Astrocyte of the cerebellum (primary cell): ENCODE measurements at places on chromosomes 4 and X.

- peak; percentile 73 for DNase-seq
Observed at GRCh38 chr4:174120446-174121295, 162.8 kb downstream of the FBXO8 start.

DNA sequence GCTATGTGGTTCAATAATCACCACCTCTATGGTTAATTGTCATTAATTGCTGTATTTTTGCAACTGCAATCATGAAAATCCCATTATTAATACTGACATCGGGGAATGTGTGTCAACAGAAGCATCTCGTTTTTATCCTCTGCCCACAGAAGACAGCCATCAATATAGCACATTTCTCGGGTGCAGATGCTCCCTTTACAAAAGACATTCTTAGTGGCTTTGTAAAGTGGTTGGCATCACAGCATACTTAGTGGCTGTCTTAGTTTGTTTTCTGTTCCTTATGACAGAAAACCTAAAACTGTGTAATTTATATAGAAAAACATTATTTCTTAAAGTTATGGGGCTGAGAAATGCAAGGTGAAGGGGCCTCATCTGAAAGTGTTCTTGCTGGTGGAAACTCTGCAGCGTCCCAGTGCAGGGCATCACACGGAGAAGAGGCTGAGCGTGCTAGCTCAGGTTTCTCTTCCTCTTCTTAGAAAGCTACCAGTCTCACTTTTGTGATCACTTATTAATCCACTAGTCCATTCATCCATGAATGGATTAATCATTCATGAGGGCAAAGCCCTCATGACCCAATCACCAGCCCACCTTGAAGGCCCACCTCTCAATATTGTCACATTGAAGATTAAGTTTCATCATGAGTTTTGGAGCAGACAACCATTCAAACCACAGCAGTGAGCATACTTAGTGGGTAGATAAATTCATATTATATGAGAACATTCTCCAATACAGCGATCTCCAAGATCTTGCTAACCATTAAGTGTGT, 1067.7 kb upstream of the PABPC4L start:
- DNase-seq, result no peak

DNA sequence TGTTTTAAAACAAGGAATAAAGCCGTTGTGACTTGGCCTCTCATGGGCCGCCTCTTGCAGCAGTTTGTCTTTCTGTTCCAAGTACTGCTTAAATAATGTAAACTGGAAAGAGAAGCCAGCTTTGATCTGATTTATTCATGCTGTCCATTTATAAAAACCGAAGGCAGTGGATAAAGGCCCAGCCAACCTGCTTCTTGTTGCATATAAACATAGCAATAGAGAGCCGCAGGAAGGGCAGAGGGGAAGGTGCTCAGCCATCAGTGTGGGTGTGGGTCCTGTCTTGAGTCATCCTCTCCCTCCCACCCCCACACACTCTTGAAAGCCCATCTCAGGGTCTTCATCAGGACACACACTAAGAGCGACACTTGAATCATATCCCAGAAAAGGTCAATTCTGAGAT, 187.9 kb upstream of the FAM9B start:
- no peak for DNase-seq

GRCh38 chr4:53929311-53929710, 135.1 kb downstream of the CHIC2 start:
- DNase-seq, result no peak

DNA sequence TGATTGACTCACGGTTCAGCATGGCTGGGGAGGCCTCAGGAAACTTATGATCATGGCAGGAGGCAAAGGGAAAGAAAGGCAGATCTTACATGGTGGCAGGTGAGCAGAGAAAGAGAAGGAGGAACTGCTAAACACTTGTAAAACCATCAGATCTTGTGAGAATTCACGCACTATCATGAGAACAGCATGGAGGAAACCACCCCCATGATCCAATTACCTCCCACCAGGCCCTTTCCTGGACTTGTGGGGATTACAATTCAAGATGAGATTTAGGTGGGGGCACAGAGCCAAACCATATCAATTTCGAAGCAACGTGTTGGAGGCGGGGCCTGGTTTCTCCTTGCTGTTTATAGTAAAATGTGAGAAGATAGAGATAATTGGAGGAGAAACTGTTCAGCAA, 167.4 kb downstream of the GABRB1 start:
- no peak for DNase-seq

DNA sequence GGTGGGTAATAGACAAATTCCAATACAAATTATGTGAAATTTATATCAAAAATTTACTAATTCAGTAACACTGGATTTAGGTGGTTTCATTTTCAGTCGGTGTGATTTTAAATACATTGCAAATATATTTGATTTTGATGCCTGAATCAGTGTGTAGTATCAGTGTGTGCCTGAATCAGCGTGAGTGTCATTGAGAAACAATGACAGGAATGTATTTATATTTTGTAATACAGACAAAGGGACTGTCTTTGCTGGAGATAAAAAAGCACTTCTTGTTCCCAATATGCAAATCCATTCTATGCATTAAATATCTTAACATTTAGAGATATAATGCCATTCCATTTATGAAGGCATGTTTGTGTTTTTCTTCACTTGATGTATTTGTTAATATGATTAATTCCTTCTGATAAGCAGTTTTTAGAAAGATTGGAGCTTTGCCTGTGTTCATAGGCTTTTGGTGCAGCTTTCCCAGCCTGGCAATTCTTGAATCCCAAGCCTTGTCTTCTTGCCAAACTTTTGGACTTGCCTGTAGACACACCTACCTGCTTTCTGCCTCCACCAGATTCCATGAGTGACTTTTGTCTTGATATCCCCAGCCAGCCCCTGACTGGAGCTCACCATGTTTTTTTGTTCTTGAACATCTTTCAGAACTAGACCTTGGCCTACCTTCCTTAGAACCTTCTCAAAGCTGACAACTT, 243.8 kb downstream of the ADGRL3 start:
- no peak for DNase-seq

DNA sequence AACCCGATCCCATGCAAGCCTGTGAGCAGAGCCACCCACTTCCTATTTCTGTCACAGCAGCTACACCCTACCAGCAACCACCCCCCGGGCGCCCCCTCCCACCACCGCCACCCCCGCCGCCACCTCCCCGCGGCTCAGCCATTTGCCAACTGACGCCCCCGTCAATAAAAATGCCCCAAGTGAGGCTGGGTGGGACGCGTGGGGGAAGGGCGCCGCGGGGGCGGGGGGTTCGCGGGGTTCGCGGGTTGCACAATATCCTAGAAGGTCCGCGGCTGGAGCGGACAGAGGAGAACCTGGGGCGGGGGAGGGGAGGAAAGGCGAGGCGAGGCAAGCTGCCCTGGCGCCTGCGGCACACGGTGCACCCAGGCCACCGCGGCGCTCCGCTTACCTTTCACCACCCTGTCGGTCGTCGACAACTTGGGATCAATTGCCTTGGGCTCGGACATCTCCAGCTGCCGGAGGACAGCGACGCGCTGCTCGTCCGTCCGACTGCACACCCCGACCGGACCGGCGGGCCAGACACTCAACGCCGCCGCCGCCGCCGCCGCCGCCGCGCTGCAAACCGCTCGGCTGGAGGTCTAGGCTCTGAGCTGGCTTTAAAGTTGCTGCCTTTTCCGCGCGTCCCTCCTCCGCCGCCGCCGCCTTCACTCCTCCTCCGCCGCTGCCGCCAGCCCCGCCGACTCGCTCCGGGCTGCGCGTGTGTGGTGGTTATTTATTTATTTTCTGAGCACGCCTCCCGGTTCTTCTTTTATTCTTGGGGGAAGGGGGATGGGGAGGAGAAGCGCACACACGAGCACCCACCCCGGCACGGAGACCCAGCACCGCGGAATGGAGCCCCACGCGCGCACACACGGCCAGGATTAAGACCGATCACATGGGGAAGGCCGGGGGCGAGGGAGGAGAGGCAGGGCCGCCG, 717 bp downstream of the PPP3CA start:
- DNase-seq, result no peak

GRCh38 chrX:104953251-104953650, 267.2 kb downstream of the TEX13A start:
- no peak for DNase-seq

DNA sequence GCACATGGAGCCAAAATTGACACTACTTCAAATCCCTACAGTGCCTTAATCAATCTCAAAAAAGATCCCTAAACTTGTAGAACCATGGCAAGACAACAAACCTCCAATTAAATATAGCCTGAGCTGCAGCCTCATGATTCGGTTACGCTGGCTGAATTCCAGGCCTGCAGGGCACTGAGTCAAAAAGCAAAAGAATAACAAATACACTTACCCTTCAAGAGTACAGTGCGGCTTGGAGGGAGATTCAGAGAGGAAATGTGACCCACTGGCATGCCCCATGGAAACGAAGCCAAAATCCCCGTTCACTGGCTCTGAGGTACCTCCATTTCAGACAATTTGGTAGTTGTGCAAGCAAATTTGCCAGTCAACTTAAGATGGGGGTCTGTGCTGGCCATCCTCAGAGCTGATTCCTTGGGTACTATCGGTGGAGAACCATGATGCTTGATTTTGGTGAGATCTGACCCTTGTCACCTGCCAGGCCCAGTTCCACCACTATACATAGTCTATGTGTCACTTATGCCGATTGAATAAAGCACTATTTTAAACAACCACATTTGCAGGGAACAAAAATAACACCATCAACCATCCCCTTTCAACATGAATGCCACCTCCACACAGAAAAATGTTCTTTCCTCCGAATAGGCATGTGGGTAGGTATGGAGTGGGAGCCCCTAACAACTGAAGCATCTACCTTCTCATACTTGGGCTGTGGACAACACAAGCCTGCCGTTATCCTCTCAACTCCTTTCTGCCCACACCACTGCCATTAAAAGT, 2.1 kb downstream of the C4orf54 start:
- DNase-seq, result peak; percentile 70

GRCh38 chr4:39056023-39056422, 6.0 kb upstream of the KLHL5 start:
- DNase-seq, result no peak

GRCh38 chrX:98924511-98924910, 1485.6 kb downstream of the PCDH19 start:
- DNase-seq, result no peak

DNA sequence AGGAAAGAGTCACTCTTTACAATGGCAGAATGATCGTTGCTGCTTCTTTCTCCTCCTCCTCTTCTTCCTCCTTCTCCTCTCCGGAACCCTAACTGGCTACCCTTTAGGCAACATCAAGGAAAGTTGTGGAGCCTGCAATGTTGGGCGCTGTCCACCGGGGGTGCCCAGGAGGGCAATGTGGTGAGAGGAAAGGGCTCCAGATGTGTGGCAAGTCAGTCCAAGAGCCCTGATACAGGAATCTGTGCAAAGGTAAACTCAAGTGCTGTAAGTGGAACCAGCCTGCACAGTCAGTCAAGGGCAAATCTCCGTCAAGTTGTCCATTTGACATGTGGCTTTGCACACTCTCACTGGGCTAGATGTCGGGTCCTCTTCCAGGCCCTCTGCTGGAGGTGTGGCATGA, 2.8 kb downstream of the RTL5 start:
- no peak for DNase-seq

DNA sequence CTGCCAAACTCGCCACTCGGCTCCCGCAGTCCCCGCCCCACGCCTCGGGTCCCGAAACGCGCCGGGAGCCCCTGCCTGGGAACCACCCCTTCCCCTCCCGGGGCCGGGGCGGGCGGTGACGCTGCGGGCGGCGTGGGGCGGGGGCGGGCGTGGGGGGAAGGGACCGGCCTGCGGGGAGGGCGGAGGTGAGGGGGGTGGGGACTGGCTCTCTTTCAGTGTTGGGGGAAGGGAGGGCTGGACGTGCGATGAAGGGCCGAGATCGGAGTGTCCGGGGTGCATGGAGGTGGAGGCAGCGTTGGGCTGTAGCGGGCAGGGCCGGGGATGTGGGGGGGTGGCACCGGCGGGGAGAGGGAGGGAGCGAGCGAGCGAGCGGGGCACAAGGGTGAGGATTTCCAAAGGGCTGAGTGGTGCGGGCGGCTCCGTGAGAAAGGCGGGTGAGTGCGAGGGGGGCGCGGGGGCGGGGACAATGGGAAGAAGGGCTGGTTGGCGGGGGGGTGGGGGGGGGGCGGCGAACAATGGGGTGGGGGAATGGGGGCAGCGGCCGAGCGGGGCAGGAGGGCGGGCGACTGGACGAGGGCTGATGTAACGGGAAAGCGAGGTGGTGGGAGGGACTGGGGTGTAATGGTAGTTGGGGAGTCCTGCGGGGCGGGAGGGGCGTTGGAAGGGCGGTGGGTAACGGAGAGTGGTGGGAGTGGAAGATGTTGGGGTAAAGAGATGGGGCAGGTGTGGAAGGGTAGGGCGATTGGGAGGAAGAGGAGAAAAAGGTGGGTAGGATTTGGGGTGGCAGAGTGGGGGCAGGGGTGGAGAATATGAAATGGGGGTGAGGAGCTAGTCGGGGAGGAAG, 578 bp downstream of the DCUN1D4 start:
- DNase-seq, result no peak

- no peak for DNase-seq
Observed at GRCh38 chr4:23365086-23365485, 524.8 kb downstream of the PPARGC1A start.
